ENCODE measurements at places on chromosomes 5 and 9.

- peak; percentile 80 for DNase-seq
Observed at GRCh38 chr9:133406480-133407307, 11.1 kb downstream of the REXO4 start.

- DNase-seq, result no peak
Observed at GRCh38 chr9:22010866-22011625, 1.9 kb upstream of the CDKN2B start.

DNA sequence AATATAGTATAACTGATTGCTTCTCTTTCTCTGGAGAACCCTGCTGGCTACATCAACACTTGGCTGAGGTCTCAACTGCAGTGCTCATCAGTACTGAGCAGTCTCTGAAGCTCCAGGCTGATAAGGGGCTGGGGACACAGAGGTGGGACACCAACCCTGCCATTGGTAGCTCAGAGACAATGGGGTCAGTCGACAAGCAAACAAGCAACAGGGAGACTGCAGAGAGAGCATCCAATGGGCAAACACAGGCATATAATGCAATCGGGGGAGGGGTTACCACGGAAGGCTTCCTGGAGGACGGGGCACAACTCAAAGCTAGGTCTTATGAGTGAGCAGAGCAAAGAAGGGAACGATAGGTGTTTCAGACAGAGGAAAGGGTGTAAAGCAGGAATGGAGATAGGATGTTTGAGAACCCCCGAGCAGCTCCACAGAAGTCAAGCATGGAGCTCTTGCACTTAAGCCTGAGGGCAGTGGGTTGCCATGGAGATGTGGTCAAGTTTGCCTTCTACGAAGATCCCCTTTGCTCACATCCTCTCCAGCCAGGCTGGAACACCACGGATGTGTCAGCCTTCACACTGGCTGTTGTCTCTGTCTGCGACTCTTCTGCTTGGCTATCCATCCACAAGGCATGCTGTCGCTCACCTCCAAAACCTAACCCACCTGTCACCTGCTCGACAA, 21.5 kb upstream of the AKNA start:
- DNase-seq, result no peak

DNA sequence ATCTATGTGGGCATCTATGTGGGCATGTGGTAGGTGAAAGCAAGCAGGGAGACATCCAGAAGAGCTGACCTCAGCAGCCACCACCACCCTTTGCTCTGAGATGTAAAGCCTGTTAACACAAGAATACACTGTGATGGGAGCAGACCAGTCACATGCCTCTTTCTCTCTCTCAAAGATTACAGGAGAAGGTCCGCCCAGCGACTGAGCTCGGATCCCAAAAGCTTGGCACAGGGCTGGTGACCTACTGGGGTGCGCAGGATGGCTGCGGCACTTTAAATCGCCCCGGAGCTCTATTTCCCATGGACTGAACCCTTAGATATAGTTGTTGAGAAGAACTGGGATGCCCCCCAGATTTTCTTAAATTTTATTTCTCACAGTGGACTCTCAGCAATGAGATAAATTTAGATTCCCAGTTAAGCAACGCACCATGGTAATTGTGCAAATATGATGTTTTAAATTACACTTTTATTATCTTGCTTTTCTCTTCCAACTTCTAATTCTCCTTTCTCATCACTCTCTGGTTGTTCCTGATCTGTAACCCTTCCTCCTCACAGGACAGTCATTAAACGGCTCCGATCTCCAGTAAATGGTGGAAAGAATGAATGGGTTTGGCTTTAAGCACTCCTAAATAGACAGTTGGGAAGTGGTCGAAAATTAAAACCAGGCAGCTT, 37.7 kb upstream of the ICE1 start:
- DNase-seq, result no peak

GRCh38 chr5:139207297-139208000, 9.3 kb upstream of the SIL1 start:
- no peak for DNase-seq

GRCh38 chr9:76441551-76442322, 17.2 kb upstream of the GCNT1 start:
- DNase-seq, result peak; percentile 30

DNA sequence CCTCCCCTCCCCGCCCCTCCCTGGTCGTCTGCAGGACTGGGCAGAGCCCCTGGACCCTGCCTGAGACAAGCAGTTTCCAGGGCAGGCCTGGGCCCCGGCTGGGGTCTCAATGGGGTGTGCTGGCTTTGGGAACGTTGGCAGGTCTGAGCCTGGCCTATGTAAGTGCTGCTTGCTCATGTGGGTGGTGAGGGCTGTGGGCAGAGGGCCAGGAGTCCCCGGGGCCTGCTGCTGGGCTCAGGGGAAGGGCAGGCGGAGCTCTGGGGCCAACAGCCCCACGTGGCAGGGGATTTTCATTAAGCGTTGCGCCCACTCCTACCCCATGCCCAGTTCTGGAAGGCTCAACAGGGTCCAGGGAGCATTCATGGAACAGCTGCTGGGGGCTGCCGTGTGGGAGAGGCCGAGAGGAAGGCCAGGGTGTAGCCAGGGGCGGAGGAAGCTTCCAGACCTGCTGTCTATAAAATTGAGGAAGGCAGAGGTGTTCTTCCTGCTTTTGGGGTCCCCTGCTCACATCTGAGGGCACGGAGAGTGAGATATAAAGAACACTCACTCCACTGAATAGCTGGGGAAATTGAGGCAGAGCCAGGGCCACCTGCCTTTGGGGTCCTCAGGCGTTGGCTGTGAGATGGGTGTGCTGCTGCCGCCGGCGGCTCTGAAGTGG, 32.5 kb downstream of the RXRA start:
- DNase-seq, result no peak

GRCh38 chr5:153429761-153430380, 60.6 kb upstream of the GRIA1 start:
- no peak for DNase-seq

GRCh38 chr5:4773827-4774317, 366.3 kb upstream of the ADAMTS16 start:
- DNase-seq, result no peak

DNA sequence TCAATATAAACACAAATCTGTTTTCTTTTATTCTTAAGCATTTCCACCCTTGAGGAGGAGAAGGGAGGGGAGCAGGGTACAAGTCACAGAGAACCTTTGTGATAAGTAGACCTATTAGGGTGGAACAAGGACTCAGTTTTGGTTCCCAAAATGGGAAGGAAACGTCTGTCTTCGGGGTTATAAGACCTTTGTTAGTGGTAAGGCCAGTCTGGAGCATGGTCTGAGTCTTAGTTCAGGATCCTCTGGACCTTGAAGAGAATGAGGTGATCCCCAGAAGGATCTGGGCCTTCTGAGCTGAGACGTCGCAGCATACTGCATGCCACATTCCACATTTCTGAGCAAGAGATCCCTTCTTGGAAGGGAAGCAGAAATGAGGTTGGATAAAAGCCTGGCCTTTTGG, 37.2 kb downstream of the FAXDC2 start:
- DNase-seq, result no peak

- DNase-seq, result no peak
Observed at GRCh38 chr5:32087086-32088082, 86.7 kb downstream of the GOLPH3 start.

- no peak for DNase-seq
Observed at GRCh38 chr5:146193285-146193684, 10.1 kb upstream of the RBM27 start.

DNA sequence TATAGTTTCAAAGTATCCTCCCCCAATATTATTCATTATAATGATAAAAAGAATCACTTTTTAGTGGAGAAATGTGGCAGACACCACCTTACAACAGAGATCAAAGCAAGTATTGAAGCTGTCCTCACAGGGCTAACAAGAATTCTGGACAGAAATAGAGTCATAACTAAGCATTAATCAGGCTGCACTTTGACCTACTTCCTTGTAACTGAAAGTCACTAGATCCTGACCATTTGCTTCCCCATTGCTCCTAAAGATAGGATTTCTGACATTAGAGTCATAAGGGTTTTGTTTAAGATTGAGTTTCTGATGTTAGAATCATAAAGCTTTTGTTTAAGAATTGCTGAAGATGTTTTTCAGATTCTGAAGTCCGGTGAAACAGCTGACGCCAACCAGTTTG, 159.7 kb downstream of the ATP10B start:
- DNase-seq, result no peak

DNA sequence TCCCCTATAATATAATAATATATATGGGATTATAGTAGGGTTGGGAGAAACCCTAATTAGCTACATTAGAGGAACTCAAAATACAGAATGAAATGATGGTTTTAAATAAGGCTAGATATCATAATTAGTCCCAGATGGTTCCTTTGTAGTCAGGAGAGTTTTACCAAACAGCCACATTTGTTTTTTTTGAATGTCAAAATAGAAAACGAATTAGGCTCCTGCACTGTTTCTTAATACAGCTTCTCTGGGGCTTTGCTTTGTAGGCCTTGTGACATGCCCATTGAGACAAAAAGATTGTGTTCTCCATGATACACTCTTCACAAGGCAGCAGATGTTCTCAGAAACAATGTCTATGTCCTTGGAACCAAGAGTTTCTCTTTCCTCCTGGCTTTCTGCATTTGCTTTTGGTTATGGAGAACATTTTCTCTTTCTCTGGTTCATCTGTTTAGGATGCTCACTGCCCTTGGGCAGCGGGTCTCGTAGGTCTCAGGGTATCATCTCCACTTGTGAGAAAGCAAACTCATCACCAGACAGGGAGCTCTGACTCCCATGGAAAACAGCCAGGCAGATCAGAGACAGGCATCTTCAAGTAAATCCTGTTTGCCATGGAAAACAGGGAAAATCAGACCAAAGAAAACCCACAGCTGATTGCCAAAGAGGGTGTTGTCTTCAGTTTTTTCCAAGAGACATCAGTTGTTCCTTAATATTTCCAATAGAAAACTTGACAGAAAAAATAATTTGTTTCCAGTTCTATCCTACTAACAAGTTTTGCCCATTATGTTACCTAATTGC, 54.1 kb upstream of the RPS23 start:
- no peak for DNase-seq

GRCh38 chr5:172185096-172185461, 2.9 kb downstream of the STK10 start:
- DNase-seq, result no peak

GRCh38 chr5:9009931-9010651, 535.8 kb downstream of the SEMA5A start:
- DNase-seq, result no peak

DNA sequence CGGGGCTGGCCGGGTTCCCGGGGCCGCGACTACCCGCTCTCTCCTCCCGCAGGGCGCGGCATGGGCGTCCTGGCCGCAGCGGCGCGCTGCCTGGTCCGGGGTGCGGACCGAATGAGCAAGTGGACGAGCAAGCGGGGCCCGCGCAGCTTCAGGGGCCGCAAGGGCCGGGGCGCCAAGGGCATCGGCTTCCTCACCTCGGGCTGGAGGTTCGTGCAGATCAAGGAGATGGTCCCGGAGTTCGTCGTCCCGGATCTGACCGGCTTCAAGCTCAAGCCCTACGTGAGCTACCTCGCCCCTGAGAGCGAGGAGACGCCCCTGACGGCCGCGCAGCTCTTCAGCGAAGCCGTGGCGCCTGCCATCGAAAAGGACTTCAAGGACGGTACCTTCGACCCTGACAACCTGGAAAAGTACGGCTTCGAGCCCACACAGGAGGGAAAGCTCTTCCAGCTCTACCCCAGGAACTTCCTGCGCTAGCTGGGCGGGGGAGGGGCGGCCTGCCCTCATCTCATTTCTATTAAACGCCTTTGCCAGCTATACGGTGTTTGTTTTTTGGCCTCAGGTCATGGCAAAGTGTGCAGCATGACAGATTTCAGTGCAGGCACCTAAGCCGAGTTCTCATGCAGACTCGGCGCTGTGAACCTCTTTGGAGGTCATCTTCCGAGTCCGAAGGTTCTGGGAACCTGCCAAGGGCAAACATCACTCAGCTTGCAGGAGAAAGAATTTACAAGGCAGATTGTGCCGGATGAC, 516 bp downstream of the MRPL41 start:
- no peak for DNase-seq

DNA sequence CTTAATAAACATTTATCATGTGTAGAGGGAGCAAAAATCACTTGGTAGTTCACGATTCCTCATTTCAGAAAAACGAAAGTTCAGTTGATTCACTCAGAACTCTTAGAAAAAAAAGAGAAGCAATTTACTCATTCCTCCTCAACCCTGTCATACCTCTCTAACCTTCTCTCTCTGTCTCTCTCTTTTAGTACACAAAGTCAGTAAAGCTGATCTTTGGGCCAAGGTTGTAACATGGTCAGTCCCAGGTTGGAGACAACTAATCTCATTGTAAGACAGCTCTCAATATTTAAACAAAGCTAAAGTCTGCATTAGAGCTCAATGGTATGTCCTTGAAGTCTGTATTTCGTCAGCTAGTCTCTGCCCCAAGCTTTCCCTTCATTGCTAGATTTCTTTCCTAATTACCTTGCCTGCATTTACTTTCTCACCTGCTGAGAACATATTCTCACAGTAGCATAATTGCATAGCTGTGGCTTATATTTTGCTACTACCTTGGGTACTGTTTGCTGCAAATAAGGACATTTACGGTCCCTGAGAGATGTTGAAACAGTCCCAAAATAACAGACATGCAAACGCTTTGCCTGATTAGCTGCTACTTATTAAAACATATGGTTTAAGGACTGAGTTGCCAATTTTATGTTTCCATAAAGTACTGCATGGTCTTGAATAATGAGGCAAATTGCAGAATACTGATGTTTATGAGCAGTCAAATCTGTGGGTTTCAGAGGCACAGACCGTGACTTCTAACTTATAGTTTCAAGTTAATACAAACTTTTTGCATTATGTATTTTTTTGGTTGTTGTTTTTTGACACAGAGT, 138.3 kb downstream of the GPBP1 start:
- no peak for DNase-seq

DNA sequence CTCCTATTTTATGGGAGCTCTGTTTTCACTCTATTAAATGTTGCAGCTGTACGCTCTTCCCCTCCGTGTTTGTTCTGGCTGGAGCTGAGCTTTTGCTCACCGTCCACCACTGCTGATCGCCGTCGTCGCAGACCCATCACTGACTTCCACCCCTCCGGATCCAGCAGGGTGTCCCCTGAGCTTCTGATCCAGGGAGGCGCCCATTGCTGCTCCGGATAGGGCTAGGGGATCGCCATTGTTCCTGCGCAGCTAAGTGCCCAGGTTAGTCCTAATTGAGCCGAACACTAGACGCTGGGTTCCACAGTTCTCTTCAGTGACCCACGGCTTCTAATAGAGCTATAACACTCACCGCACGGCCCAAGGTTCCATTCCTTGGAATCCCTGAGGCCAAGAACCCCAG, 96.2 kb upstream of the PRDM9 start:
- DNase-seq, result no peak

DNA sequence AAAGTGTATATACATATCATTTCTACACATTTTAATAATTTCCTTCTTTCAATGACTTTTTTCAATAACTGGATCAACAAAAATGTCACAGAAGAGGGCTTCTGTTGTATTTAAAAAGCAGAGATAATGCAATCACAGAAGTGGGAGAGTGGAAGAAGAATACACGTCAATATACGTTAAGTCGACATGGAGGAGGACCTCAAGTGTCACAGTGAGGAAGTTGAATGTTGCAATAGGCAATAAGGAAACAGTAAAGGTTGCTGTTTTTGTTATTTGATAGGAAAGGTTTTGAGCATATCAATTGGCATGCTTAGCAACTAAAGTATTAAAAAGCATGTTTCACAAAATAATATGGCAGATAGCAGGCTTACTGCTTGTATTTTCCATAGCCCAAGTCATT, 184.0 kb upstream of the NR4A3 start:
- DNase-seq, result no peak

GRCh38 chr5:88144219-88145001, 124.2 kb downstream of the TMEM161B start:
- DNase-seq, result no peak

GRCh38 chr5:126503602-126504104, 80.4 kb downstream of the GRAMD2B start:
- no peak for DNase-seq

Data from stimulated activated CD4-positive, alpha-beta T cell treated with anti-CD3 and anti-CD28 coated beads, Interleukin-15, amount 100 ng/mL, for 48 hours (primary cell).